ENCODE measurements at places on chromosomes 12 and 14.
A peak's percentile ranks its signal among the peaks of the same experiment; 100 is the strongest.

- no peak for DNase-seq
Measured at GRCh38 chr14:106141242-106142220, 615.1 kb downstream of the TMEM121 start.

GRCh38 chr12:3492793-3493042, 1.7 kb downstream of the PRMT8 start:
- DNase-seq = no peak

- no peak for DNase-seq
Measured at GRCh38 chr14:28813810-28814209, 47.2 kb downstream of the FOXG1 start.

- no peak for DNase-seq
Measured at GRCh38 chr12:29734734-29735133, 49.0 kb downstream of the TMTC1 start.

- no peak for DNase-seq
Measured at GRCh38 chr12:6386491-6386890, 2.5 kb downstream of the LTBR start.

DNA sequence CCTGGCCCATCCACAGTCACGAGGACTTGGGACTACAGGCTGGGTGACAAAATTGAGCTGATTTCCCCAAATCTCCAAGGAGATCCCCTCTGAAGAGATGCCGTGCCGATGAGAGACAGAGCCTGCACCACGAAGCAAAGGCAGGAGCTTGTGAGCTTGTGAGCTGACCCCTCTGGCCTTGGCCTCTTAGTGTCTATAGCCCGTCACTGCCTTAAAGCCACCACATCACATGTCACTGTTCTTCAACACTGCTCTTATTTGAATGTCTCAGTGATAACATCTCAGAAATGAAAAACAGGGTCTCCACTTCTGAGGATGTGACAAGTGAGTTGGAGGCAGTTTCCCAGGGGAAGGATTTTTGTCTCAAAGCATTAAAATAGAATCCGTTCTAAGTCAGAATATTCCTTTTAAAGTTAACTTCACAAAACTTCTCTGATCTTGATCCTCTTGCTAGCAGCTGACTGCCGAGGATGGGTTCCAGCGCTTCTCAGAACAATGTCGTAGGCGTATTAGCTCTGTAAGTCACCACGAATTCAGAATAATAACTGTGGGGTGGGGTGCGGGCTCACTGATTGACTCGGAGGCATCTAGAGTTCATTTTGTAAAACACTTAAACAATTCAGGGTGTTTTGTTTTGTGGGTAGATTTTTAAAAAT, 37.5 kb downstream of the CHST11 start:
- peak; percentile 80 for DNase-seq

- no peak for DNase-seq
Measured at GRCh38 chr14:104685216-104685997, 4.0 kb upstream of the INF2 start.

- no peak for DNase-seq
Measured at GRCh38 chr14:64760146-64760755, 56.0 kb downstream of the PLEKHG3 start.

GRCh38 chr12:116414891-116415290, 137.4 kb upstream of the MED13L start:
- DNase-seq = no peak

GRCh38 chr12:125434936-125435443, 369.8 kb downstream of the AACS start:
- no peak for DNase-seq

DNA sequence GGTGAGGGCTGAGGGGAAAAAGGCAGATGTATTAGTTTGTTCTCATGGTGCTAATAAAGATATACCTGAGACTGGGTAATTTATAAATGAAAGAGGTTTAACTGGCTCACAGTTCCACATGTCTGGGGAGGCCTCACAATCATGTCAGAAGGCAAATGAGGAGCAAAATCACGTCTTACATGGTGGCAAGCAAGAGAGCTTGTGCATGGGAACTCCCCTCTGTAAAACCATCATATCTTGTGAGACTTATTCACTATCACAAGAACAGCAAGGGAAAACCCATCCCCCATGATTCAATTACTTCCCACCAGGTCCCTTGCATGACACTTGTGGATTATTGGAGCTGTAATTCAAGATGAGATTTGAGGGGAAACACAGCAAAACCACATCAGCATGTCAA, 1220.9 kb downstream of the GALC start:
- no peak for DNase-seq

DNA sequence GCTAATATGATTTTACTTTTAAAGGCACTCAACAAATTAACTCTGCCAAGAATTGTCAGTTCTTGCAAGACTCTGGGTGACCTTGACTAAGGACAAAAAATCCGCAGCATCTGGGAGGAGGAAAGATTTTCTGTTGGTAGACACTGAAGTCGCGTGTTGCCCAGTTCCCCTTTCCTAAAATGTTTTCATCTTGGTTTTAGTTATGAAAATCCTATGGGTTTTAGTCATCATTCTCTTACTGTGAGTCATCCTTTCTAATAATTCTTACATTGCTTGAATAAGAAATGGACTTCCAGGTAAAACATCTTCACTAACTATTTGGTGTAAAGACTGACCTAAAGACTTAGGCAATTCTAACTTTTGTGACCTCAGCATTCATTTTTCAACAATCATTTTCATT, 9.1 kb downstream of the GSG1 start:
- no peak for DNase-seq

GRCh38 chr14:31363331-31364073, 56.8 kb downstream of the HEATR5A start:
- DNase-seq = no peak

GRCh38 chr12:68800294-68800693, 7.7 kb upstream of the MDM2 start:
- no peak for DNase-seq

DNA sequence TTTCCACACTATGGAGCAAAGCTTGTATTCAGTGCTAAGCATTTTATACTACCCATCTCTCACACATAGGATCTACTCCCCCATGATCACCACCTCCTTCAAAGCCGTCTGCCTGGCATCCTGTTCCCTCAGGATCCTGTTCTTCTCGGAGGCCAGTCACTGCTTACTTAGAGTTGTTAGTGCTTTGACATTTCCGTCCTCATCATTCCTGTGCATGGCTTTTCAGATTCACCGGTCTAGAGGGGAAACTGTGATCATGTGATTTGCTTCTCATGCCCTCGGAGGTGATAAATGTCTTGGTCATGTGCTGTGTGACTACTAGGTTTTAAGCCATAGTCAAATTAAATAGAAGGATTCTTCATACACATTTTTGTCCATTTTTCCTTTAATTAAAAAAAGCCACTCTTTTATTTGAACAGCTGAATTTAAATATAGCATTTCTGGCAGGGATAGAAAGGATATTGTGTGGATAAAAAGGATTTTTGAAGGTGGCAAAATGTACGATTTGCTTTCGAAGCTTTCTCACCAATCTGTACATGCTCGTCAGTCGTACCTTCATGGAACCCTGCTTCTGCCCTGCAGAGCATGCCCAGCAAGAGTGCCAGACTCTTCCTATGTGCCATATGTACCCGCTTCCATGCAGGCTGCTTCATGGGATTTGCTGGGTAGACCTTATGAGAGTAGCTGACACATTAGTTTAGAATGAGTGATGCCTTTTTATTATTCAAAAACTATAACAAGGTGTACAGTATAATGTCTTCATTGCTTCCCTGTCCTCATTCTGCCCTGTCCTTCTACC, 53.3 kb downstream of the BMAL2 start:
- no peak for DNase-seq

DNA sequence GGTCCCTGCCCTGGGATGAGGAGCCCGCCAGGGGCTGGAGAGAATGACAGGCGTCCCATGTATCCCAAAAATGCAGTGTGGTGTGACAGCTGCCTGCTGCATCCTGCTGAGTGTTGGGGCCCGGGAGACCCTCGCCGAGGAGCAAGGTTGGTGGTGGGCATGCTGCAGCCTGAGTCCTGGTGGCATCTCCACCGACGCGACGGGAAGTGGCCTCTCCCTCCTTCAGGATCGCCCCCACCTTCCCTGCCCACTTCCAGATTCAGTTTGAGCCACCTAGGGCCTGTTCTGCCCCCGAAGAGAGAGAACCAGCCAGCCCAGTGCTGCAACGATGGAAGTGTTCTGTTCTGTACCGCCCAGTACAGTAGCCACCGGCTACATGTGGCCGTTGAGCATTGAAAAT, 70.1 kb downstream of the TSPAN9 start:
- no peak for DNase-seq

DNA sequence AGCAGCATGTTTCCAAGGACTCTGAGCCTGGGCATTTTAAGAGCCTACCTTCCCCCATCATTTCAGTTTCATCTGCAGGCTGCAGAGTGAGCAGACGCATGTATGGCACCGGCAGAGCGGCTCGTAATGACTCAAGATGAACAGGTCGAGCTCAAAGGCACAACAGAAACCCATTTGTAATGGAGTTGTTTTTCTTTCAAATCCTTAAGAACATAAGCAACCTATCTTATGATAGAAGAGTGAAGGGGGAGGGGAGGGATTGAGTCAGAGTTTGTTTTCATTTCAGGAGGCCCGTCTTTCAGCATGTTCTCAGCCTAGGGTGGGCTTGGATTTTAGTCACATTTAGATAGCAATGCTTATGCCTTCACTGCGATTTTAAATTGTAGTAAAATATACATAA, 54.9 kb upstream of the CISTR start:
- DNase-seq = no peak

- DNase-seq = no peak
Measured at GRCh38 chr12:56572288-56572687, 50.7 kb downstream of the RBMS2 start.

GRCh38 chr12:116694653-116695463, 43.0 kb downstream of the SPRING1 start:
- no peak for DNase-seq

GRCh38 chr12:121283388-121283787, 13.1 kb downstream of the CAMKK2 start:
- DNase-seq = no peak

DNA sequence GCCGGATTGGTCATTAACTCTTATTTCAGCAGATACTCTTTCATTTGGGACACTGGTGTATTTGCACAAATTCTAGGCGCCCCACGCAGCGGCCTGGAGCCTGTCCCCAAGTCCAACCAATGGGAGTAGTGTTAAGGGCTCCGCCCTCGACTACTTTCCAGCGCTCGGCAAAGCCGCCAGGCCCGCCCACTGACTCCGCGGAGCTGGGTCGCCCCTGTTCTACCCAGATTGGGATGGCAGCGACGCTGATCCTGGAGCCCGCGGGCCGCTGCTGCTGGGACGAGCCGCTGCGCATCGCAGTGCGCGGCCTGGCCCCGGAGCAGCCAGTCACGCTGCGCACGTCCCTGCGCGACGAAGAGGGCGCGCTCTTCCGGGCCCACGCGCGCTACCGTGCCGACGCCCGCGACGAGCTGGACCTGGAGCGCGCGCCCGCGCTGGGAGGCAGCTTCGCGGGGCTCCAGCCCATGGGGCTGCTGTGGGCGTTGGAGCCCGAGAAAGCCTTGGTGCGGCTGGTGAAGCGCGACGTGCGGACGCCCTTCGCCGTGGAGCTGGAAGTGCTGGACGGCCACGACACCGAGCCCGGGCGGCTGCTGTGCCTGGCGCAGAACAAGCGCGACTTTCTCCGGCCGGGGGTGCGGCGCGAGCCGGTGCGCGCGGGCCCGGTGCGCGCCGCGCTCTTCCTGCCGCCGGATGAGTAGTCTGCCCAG, at the start of gene ACOT6:
Gene ACOT6 (plus strand): TSS at position 179 of the 707 bp plus-strand sequence. CDS start 55 bp downstream, at position 234.
- peak; percentile 53 for DNase-seq

DNA sequence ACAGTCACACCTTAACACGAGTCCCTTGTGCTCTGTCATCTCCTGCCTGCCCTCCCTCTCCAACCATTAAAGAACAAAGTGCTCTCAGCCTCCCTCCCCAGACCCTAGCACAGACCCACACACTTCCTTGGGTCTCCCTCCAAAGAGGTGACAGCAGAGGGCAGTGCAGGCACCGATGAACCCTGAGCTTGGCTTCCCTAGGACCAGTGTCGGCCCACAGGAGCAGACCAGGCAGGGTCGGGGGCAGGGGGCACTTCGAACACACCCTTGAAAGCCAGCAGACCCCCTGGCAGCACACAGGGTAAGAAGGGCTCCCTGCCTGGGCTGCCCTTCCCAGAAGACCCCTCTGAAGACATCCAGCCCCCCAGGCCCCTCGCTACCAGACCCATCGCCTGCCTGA, 7.0 kb downstream of the CDK2AP1 start:
- no peak for DNase-seq

- DNase-seq = no peak
Measured at GRCh38 chr12:49330631-49331379, 6.2 kb downstream of the C1QL4 start.

- DNase-seq = no peak
Measured at GRCh38 chr12:97714107-97714563, 251.5 kb downstream of the RMST start.

DNA sequence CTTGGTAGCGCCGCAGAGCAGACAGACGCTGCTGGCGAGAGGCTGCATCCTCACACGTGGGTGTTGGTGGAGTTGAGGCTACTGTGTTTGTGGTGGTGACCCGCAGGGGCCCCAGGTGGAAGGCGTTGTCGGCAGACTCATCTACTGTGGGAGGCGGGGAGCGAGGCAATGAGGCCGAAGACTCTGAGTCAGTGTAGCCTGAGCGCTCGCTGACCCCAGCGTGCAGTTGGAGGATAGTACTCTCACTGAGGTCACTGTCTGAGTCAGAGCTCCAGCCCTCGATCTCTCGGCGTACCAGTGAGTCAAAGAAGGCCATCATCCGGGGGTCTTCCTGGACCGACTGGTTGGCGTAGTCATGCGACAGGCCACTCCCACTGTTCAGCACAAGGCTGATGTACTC, 76.0 kb upstream of the ACTN1 start:
- no peak for DNase-seq

DNA sequence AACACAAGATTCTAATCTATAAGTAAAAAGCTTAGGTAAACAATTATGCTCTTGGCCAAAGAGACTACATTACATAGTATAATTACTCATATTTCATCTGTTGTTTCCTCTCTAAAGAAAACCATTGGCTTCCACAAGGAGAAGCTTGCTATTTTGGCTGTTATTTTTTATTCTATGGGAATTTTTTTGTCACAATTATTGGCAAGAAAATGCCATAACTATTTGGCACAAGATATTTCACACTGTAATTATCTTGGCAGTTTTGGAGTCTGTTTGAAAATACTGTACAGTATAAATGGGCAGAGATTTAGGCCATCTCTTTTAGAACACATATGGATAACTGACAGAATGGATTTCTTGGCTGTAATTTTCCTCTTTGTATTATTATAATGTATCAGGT, 51.2 kb downstream of the KCNH5 start:
- DNase-seq = no peak

- no peak for DNase-seq
Measured at GRCh38 chr14:30507209-30507608, 51.7 kb upstream of the G2E3 start.

- no peak for DNase-seq
Measured at GRCh38 chr12:98274430-98275130, 240.8 kb upstream of the TMPO start.

- DNase-seq = no peak
Measured at GRCh38 chr12:111546758-111547383, 52.2 kb downstream of the ATXN2 start.

DNA sequence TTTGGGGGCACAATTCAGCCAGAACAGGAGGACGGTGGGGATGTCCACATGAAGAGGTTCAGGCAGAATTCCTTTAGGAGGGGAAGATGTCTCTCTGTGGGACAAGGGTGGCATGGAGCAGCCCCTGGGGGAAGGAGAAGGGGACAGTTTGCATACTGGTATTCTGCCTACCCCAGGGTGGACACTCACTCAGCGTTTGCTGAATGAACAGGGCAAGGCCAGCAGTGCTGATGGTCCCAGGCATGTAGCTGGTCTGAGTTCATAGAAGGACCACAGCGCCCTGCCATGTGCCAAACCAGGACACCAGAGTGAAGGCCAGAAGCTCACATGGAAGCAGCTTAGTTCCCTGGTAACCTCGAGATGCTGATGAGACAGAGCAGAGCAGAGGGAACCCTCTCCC, 5.4 kb downstream of the SERPINA5 start:
- no peak for DNase-seq

GRCh38 chr12:79873201-79873600, 61.7 kb downstream of the PPP1R12A start:
- no peak for DNase-seq
